ENCODE measurements at places on chromosomes 1 and 21.

DNA sequence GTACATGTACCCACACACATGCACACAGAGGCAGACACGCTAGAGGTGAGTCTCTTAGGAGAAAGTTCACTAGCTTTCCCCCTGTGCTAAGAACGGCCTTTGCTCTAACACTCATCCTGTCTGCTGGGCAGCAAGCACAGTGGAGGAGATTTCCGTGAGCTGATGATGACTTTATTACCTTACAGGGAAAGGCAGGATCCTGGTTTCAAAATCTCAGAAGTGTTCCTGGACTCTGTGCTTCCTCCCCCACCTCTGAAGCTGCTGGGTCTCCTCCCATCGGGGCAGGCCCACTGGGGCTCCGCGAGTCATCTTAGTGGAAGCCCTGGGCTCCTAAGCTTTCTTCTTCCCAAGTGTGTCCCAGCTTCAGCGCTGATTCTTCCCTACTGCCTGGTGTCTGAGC lies 2.7 kb downstream of the FAM3B start:
- no peak for DNase-seq

DNA sequence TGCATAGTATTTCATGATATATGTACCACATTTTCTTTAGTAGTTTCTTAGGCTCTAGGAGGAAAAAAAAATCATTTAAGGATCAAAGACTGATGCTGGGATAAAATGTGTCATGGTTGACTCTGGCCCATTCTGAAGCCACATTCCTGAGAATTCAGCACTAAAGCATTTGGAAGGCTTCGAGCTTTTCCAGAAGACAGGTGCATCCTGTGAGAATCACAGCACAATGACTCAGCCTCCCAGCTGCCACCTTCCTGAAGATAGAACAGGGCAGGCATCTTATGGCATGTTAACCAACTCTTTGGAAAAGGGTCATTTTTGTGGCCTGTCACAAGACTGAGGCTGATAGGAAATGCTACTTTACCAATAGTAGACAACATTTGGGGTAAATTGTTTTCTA lies 359.9 kb downstream of the PCP4 start:
- no peak for DNase-seq

DNA sequence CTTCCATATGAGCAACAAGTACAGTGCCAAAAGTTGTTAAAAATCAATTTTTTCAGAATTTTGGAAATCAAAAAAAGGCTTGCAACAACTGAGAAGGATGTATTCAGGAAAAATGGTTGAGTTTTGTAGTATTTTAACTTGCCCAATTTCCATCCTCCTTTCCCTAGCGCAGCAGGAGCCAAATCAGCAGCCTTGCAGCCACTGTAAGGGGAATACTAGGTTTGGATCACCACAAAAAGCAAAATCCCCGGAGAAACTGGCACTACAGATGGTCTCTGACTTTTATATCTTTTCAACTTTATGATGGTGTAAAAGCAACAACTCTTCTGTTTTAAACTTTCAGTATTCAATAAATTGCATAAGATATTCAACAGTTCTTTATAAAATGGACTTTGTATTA lies 17.9 kb downstream of the DBT start:
- DNase-seq, result no peak

DNA sequence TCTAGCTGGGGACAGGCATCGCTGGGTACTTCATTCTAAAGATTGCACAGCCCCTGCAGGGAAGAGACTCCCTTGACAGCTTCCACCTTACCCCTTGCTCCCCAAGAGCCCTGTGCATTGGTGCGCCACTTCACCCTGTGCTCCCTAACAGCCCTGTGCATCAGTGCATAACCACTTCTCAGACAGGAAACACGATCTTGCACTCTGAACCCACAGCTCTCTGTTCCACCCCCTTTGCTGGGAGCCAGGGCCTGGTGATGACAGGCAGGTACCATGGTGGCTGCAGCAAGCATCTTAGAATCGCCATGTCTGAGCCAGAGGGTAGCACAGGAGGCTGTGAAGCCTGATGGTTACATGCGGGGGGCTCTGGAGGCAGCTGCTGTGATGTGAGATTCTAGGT lies 5.0 kb downstream of the ALPL start:
- no peak for DNase-seq

DNA sequence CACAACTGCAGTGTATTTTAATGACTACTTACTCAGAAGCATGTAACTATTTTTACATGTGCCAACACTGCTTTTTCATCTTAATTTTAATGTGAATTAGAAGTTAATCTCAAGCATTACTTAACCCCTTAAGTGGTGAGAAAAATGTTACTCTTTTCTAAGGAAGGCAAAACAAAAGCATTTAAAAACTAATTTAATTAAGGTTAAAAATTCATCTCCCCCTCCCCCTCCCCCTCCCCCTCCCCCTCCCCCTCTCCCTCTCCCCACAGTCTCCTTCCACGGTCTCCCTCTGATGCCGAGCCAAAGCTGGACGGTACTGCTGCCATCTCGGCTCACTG lies 27.4 kb upstream of the HP1BP3 start:
- no peak for DNase-seq

DNA sequence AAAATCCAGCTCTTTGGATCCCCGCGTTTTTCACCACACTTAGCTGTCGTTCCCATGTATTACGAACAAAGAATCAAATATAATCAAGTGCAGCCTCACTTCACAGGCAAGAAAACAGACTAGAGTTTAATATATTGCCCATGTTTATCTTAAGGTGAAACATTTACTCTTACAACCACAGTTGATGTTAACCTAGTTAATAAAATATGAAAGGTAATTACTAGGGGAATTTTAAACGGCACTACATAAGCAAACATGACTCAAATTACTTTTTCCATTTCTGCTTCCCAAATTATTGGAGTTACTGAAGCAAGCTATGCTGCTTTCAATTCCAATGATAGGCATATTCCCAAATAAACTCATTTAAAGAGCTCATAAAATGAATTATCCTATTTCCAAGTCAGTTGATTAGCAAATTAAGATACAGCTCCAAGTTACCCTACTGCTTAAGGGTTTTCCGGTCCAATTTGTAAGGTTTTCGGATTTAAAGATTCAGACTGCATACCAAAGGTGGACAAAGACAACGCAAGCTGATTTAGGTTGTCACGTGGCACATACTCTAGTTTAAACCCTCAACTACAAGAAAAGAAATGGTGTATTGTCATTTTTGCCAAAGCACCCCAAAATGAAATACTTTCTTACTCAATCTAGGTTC lies 5.9 kb downstream of the COX20 start:
- DNase-seq, result no peak

GRCh38 chr1:229309684-229310083 lies 33.2 kb downstream of the CCSAP start:
- DNase-seq, result no peak

DNA sequence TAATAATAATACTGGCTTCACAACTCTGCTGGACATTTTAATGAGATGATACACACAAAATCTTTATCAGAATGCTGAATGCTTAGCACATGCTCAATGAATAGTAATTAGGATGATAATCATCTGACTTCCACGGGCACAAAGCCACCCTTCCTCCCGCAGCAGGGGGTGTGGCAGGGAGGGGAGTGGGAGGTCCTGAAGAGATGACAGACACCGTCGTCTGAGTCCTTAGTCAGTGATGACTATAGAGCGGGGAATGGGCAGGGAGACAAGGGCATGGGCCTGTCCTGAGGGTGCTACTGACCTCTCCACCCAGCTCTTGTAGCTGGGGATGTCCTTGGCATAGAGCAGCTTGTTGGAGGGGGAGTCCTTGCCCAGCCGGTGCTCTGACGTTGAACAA lies 117.6 kb upstream of the CD34 start:
- DNase-seq, result no peak

- no peak for DNase-seq
These were observed 117.5 kb downstream of the SMYD2 start for GRCh38 chr1:214398490-214398889.

DNA sequence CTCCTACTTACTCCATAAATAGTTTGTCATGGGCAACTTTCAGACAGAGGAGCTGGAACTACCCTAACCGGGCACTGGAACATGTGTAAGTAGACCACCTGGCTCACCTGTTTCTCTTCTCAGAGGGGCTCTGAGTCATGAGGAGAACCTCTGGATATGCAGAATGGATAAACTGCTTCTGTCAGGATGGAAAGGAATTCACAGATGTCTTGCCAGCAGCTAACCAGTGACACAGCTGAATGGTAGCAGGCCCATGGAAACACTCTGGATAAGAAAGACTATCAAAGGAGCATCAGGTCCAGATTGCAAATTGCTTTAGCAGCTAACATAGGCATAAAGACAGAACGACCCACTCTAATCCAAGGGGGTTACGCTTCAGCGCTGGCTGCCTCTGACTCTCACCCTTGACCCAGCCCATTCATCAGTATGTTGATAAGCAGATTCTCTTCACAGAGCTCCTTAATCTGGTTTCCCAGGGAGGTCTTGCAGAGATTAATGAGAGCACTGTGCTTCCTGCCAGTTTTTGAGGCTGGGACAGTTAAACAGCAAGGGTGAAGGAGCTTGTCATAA lies 54.2 kb downstream of the HIVEP3 start:
- DNase-seq, result no peak

- DNase-seq, result no peak
These were observed 4.5 kb downstream of the MAGI3 start for GRCh38 chr1:113394863-113395259.

- no peak for DNase-seq
These were observed 64.2 kb upstream of the CYYR1 start for GRCh38 chr21:26637201-26637745.

- no peak for DNase-seq
These were observed 12.5 kb upstream of the FNBP1L start for GRCh38 chr1:93435443-93435842.

DNA sequence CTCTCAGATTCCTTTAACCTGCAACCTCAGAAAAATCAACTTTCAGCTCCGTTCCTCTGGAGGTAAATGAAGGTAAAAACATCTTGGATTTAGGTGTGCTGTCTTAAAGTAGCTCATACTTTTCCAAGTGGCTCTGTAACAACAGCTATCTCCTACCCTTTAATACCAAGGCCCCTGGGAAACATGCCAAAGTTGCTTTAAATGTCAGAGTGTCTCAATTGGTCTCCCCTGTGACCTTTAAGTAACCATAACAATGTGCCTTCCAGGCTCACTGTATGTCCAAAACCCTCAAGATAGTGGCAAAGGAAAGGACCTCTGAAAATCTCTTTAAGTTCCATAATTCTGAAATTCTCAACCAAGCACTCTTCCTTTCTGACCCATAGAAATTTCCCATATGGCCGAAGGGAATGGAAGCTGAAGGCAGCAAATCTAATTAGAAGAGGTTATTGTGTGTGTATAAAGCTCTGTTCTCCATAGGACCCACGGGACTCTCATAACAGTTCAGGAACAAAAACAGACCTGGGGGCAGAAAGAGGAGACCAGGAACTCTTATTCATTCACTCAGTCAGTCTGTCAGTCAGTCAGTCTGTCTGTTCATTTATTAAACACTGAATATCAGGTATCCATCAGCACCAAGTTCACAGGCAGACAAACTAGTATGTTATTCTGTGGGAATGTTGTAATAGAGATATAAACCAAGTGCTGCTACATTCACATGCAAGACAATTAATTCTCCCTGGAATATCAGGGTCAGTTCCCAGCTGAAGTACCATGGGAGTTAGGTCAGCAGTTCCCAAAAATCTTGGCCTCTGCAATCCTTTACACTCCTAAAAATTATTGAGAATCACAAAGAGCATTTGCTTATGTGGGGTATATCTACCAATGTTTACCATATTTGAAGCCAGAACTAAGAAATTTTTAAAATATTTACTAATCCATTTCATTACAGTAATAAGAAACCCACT lies 19.1 kb downstream of the ASTN1 start:
- no peak for DNase-seq

- no peak for DNase-seq
These were observed 93.9 kb downstream of the KCNJ15 start for GRCh38 chr21:38350684-38351083.

DNA sequence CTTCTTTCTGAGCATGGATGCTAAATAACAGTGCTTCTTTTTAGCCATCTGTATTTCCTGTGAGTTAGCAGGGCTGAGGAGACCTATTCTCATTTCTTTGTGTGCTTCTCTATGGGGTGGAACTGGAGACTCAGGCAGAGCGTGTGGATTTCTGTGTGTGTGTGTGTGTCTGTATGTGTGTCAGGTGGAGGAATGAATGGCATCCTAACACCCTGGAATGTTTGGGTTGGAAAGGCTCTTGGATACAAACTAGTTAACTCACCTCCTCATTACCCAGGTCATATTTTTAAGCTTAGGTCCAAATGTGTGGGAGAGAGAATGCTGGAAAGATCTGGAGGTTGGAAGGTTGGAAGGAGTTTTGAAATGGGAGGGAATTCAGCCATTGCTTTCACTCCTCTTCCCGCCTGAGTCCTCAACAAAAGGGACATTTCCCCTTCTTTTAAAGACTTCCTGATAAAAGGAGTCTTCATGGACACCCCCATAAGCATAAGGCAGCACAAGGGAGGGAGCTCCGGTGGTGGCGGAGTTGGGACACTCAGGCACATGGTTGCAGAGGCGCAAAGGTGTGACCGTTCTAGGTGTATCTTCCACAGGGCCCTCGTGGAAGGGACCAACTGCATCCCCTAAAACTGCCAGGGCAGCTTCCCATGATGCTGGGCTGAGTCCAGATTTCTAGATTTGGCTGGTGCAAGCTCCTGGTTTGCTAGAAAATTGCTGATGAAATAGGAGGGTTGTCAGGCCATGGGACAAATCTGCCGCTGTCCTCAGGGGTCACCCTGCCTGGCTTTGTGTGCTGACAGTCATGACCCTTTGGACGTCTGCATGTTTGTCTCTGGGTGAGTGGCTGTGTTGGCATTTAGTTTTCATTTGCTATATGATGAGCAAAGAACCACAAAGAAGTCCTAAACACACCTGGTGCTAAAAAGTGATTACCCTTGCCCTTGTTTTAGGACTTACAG lies 37.6 kb downstream of the MTARC1 start:
- DNase-seq, result no peak

GRCh38 chr1:11064942-11065341 lies 5.1 kb upstream of the SRM start:
- no peak for DNase-seq

DNA sequence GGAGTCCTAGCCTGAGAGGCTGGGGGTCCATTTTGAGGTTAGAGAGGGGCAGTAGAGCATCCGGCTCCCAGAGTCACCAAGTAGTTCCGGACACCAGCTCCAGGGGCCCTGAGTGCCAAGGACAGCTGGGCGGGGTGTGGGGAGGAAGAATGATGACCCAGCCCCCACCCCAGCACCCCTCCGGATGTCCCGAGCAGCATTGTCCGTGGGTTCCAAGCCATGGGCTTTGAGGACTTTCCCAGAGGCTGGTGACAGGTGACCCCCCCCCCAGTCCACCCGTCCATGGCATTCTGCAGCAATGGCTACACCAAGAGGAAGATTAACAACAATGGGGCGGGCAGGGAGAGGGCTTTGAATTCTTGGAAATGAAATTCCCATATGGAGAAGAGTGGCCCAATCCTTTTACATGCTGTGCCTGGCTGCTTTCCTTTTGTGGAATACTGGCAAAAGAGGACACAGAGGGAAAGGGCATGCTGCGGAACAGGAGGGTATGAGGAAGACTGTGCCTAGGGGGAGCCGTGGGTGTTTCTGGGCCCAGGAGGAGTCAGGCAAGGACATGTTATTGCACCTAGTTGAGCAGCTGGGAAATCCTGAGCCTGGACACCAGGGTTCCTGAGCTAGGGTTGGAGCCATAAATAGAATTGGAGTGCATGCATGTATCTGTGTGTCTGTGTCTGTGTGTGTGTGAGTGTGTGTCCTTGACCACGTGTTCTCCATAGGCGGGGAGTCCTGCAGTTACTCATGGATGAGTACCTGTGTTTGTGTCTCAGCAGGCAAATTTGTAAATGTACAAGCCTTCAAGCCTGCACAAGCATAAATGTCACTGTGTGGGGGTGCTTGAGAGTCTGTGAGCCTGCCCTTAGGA lies 956 bp downstream of the ATP1A2 start:
- DNase-seq, result no peak
